ENCODE measurements at places on chromosomes 6 and 20.

DNA sequence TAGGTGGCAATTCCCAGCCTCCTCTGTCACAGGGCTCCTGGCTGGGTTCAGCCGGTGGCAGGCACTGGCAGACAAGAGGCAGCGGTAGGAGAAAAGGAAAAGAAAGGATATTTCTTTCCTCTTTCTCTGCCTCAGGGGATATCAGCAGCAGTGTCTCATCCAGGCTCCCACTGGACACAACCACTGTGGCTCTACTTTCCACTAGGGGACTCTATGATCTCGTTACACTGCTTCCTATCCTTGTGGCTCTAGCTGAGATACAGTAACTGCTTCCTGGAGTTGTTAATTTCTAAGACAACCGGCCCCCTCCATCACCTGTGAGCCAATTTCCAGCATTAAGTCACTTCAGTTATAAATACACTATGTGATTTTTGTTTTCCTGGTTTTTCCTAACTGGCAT lies 102.0 kb upstream of the LRFN2 start:
- no peak for DNase-seq

DNA sequence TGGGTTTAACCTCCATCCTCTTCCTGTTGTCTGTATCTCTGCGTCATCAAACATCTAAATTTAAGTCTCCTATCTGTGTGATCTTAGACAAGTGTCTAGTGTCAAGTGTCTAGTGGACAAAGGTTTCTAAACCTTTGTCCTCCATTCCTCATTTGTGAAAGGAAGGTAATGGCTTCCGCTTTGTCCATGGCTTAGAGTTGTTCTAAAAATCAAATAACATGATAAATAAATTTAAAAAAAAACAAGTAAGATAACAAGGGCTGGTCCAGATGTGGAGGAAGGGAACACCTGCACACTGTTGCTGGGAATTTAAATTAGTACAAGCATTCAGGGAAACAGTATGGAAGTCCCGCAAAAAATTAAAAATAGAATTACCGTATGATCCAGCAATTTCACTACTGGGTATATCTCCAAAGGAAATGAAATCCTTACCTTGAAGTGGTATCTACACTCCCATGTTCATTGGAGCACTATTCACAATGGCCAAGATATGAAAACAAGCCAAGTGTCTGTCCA lies 17.6 kb upstream of the SERPINB1 start:
- DNase-seq: no peak

DNA sequence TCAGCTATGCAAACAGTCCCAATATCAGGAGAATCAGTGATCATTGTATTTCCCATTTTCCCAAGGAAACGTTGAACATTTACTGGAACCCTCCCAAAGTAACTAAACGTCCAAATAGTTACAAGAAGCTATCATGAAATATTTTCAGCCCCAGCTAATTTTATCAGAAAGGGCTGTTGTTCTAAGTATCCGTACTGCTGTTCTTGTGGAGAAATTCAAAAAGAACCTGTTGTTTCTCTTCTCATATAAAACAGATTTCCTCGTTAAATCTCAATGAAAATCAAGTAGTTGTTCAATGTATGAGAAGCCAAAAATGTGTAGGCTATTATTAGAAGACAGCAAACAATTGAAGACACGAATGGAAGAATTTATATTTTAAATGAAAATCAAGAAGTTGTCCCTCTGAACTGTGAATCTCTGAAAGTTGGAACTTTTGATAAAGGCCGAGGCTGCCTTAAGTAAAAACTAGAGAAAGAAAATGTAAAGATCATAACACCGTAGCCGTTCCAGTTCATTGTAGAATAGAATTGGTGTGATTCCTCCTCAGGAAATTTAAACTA lies 107.7 kb downstream of the HFE start:
- DNase-seq: no peak

GRCh38 chr6:37861452-37861851 lies 41.9 kb downstream of the ZFAND3 start:
- DNase-seq: no peak

DNA sequence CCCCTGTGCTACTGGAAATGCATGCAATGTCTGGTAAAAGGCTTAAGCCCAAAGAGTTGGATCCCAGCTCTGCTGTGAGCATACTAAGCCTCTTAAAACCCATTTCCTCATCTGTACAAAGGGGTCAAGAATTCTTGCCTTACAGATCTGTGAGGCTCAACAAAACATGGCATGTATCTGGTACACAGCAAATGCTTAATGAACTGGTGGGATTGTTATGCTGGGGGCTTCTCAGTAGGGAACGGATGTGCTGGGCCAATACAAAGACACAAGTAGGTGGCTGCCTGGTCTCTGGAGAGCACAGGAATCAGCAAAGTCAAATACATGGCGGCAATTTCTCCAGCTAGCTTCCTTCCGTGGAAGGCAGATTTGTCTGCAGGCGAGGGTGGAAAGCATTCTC lies 62.3 kb downstream of the LAMP5 start:
- DNase-seq: no peak

- no peak for DNase-seq
These were observed 33.2 kb upstream of the VEGFA start for GRCh38 chr6:43736844-43737243.

GRCh38 chr6:132907914-132908313 lies 93.5 kb downstream of the RPS12 start:
- DNase-seq: no peak

- peak; percentile 35 for DNase-seq
These were observed 85.8 kb downstream of the LYRM4 start for GRCh38 chr6:5174756-5175549.

DNA sequence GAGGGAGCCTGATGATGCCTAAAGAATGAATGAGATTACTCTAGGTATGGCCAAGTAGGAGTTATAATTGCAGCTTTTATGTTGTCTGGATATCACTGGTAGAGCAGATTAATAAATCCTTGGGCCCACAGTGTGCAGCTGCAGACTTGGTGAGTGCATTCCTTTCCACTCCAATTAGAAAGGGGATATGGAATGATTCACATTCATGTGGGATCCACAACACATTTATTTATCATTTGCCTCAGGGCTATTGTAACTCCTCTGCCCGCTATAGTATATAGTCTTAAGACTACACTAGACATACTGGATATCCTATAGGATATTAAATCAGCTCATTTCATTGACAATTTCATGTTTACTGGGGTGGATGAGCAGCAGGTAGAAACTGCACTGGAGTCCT lies 11.6 kb upstream of the HLA-G start:
- no peak for DNase-seq

GRCh38 chr20:11301699-11302098 lies 616.0 kb upstream of the BTBD3 start:
- no peak for DNase-seq

GRCh38 chr6:5333658-5334057 lies 72.3 kb downstream of the FARS2 start:
- DNase-seq: no peak

GRCh38 chr6:34692280-34692679 lies 4.3 kb downstream of the ILRUN start:
- DNase-seq: no peak

- DNase-seq: no peak
These were observed 341.9 kb downstream of the ARHGAP18 start for GRCh38 chr6:129368076-129368475.

DNA sequence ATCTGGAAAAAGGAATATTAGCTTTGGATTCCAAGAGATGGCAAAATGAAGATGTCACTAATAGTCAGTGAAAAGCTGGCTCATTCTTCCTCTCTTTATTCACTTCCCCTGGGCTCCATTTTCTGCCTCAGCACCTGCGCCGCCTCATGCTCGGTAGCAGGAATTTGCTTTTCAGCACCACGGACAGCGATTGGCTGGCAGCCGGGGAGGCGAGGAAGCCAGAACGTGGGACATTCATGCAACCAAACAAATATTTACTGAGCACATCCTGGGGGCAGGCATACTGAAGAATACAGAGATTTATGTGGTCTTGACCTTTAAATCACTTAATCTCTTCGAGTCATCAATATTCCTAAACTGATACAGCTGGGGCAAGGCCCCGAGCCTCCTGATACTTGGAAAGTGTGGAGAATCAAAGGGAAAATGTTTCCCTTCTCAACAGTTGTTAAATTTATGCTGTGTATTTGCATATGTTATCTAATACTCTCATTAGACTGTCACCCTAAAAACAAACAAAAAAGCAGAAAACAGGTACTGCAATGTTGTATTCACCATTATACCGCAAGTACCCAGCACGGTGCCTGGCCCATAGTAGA lies 12.1 kb upstream of the PDYN start:
- DNase-seq: no peak

DNA sequence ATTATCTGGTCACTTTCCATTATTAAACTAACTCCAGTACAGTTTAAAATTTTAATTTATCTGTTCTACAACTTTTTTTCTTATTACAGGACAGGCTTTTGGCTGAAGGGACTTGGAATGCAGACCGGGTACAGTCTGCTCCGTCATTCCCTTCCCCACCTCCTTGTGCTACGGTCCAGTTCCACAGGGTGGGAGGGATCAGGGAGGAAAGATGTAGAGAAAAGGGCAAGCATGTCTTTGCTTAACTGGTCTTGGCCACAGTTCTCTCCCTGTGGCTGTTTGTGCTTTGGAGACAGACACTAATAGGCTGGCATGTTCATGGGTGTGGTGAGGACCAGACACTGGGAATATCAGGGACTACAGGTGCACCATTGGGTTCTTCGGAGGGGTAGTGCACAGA lies 12.1 kb upstream of the RGS17 start:
- DNase-seq: no peak

DNA sequence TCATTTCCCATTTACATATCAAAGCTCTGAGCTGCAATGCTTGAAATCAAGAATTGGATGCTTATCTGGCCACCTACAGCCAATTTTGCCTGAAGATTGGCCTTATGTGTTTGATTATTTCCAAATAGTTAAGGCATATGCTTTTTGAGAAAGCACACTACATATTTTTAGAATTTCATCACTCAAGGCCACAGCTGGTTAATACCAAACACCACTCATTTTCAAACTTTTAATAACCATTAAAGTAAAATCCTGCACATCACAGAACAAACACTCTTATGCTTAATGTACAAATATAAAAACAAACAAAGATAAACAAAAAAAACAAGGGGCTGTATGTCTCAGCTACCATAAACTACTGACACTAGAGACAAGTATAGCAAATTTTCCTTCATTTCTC lies 96.9 kb upstream of the HMGCLL1 start:
- no peak for DNase-seq

DNA sequence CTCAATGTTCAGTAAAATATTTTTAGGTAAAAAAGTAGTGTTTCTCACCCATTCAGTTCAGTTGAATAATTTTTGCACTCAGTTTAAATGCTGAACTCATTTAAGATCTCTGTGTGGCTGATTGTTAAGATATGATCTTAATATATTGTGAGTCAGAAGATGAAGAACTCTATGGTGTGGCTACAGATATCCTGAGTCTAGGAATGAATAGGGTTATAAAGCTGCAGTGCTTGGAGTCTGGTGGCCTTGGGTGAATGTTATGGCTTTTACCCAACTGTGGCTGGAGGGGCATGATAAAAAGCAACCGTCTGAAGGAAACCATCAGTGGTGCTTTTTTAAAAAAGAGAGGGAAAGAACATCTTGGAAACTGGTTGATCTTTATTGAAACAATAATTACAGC lies 65.9 kb downstream of the CCN2 start:
- DNase-seq: no peak

DNA sequence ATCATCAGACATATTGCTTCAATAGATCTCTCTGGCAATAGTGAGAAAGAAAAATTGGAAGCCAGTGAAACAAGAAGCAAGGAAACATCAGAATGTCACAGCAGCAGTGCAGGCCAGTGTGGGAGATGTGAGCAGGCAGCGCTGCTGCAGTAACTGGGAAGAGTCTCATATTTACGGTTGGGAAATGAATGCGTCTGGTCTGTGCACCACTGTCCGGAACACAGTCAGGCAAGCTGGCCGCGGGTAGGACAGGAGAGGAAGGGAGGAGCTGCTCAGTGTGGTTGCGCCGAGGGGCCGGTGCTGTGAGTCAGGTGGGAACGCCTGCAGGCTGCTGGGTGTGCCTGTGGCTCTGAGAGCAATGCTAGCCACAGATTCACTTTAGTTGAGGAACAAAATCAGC lies 6.4 kb upstream of the PSMG4 start:
- DNase-seq: no peak

- DNase-seq: no peak
These were observed 120.0 kb upstream of the JAG1 start for GRCh38 chr20:10793766-10794165.

DNA sequence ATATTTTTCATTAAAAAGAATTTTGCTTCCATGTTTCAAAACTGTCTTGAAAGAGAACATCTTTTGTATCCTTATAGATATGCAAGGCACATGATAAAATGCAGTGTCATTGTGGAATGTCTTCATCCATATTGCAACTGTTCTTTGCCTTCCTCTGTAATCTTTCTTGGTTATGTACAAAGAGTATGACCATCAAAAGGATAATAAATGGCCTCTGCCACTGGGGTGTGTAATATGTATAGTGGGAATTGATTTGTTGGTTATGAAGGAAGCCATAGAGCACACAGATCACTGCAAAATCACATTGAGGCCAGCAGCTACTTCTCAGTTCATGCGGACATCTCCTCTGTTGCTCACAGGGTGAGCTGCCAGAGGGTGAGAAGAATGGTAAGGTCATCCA lies 703.5 kb downstream of the TFAP2A start:
- no peak for DNase-seq

DNA sequence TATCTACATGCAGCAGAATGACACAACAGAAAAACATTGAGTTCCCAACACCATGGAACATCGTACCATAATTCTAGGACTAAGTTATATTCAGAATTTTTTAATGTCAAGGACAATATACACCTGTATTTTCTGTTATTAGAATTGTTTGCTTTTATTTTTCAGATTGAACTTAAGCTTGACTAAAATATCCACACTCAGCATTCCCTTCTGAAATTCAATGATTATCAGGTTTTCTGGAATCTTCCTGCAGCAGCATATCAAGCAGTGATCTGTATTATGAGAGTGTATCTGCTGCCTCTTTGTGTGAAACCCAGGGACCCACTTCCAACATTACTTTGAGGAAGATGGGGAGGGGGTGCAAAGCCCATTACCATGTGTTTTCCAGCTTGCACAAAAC lies 578.6 kb upstream of the JAG1 start:
- no peak for DNase-seq

DNA sequence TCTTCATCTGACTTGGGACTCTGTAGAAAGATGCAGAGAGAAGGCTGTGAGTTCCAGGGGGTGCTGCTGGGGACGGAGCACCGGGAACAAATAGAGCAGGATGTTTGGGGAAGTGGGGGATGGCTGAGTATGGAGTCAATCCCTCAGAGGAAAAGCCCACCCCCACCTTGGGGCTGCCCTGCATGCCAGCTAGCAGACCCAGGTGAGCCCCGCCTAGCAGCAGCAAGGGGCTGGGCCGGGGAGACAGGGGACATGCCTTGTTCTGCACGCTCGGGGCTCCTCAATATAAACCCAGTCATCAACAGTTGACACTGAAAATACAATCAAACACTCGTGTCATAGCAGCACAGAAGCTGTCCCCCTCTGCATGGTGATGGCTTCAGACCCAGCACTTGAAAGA lies 74.6 kb downstream of the NINL start:
- no peak for DNase-seq

GRCh38 chr20:49635866-49636265 lies 67.9 kb upstream of the PTGIS start:
- no peak for DNase-seq
